GM23248 (cell line): ENCODE measurements at places on chromosomes 16 and 17. TPM values are rescaled to one million over a fixed set of nuclear protein-coding genes. Genes with fewer than 3 reads are reported as not detected.

DNA sequence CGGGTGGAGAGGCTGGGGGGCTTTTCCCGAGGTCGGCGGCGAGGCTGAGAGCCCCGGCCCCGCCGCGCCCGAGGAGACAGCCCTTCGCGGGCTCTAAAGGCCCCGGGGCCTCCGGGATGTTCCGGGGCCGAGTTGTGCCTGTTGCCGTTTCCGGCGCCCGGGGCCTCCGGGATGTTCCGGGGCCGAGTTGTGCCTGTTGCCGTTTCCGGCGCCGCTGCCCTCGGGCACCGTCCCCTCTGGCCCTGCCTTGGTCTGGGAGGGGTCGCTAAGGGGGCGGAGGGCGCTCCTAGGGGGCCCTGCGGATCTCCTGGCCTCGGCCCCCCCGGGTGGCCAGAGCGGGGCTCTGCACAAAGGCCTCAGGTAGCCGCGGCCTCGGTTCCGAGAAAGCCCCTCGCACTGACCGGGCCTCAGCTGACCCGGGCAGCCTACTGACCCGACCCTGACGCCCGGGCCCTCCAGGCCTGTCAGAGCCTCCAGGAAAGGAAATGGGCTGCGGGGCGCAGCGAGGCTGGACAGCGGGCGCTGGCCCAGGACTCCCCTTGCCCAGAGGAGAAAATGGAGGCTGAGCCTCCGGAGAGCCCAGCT, 24.2 kb downstream of the ACTG1 start:
- H3K27me3 ChIP-seq, result 0 out of 2 replicates have a peak, but pooled peaks cover 7% of the 10 kb centered on the region
- peak overlapping the region; percentile 73 for H3K4me3 ChIP-seq
- DNase-seq, result peak; percentile 48

DNA sequence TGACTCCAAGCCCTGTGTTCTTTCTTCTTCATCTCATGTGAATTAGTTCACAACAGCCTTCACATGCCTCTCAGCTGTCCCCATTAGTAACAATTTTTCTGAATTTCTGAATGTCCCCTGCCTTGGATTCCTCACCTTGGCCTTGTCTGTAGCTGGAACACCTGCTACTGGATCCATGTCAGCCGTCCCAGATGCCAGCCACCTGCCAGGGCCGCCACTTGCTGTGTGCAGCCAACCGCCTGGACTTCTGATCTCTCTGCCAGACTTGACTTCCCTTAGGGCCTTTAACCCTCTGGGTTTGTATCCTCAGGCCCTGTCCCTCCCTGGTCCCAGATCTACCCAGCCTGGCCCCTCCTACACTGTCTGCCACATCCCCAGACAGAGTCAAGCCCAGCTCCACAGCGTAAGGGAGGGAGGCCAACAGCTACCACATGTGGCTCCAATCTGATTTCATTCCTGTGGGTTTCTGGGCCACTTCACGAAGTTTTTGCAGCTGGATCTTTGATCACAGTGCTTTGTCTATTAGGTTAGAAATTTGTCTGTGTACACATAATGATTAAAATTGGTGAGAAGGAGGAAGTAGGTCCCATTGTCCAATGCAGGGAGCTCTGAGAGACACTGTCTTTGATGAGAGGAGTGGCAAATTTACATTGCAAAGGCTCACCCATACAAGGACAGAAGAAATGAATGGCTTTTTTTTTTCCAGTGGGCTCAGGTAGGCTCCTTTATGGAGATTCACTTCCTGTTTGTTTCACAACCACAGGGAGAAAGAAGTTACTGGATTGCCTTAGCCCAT, 15.3 kb downstream of the MPP2 start:
- H3K4me3 ChIP-seq, result no peak overlapping the region
- no peaks in the 10 kb centered on the region for H3K36me3 ChIP-seq
- peak; percentile 40 for DNase-seq
- no peaks in the 10 kb centered on the region for H3K4me1 ChIP-seq
- no peak overlapping the region for H3K27ac ChIP-seq

The HCRT gene
- not detected in 2 replicates for polyA plus RNA-seq

The SULT1A4 gene
- polyA plus RNA-seq, result 0.73 and 1.0 TPM in 2 replicates

The HBA1 gene
- polyA plus RNA-seq, result not detected in 2 replicates

The BCAR1 gene
- 52.9 and 56.1 TPM in 2 replicates for polyA plus RNA-seq

The DRC3 gene
- 2.2 and 3.2 TPM in 2 replicates for polyA plus RNA-seq
